ENCODE measurements at places on chromosomes 12 and 14.

DNA sequence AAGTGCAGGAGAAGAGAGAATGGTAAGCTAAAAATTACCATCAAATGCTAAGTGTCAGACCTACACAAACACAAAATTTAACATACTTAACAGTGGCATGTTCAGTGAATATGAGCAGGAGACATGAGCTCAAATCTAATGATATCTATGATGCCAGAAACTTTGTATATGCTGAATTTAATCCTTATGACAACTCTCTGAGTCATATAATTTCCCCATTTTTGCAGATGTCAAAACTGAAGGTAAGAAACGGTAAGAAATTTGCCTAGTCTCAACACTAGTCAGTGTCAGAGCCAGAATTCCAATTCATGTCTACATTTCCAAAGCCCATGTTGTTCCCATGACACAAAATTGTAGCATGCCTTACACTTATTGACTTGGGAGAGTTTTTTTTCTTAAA, 375.8 kb downstream of the APAF1 start:
- no peak for DNase-seq

DNA sequence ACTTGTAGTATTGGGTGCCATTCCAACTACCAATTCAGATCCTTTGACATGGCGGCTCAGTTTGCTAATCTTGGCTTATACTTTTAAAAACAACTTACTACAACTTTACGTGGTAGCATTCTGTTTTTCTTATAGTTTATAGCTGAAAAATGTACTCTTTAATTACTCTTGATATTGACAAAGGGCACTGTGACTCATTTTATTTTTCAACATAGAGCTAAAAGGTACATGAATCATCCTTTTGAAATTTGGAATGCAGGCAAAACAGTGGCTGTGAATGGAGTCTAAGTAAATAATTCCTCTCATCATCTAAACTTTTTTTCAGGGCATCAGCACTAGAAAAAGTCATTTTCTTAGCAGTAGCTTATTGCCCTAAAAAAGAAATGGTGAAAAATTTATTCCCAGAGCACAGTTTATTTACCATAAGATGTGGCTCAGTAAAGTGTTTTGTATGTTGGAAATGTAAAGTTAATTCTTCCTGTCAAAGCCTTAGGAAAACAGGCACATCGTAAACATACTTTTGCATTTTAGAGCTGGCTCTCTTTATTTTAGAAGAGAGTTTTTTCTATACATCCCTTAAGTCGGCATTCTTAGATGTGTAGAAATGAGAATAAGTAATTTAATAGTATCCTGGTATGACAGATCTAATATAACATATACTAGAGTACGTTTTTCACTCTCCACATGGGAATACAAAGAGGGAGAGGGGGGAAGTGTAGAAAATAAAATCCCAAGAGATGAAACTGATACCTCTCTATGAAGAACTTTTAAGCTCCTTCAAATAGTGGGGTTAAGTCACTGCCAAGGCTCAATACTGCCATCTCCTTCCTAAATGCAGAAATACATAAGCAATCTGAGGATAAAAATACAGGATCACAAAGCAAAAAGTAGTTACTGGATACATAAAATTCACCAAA, 55.2 kb downstream of the SLC25A21 start:
- DNase-seq = no peak

GRCh38 chr12:112393328-112393727, 11.1 kb upstream of the HECTD4 start:
- DNase-seq = no peak

DNA sequence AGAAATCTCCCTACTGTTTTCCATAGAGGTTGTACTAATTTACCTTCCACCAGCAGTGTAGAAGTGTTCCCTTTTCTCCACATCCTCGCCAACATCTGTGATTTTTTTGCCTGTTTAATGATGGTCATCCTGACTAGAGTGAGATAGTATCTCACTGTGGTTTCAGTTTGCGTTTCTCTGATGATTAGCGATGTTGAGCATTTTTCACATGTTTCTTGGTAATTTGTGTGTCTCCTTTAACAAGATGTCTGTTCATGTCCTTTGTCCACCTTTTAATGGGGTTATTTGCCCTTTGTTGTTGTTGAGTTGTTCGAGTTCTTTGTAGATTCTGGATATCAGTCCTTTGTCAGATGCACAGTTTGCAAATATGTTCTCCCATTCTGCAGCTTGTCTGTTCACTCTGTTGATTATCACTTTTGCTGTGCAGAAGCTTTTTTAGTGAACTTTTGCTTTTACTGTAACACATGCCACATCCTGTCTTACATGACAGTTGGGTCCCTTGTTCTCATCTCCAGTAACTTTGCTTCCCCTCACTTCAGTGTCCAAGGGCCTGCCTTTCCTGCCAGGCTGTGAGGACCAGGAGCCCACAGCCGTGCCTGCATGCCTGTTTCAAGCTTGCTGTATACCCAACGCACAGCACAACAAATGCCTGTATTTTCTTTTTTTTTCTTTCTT, 64.9 kb downstream of the SPRING1 start:
- DNase-seq = no peak

- DNase-seq = no peak
Observed at GRCh38 chr12:96812153-96812552, 94.9 kb upstream of the NEDD1 start.

GRCh38 chr12:87618199-87618598, 411.0 kb downstream of the C12orf50 start:
- no peak for DNase-seq

- DNase-seq = no peak
Observed at GRCh38 chr14:67265131-67265530, 23.9 kb downstream of the PALS1 start.

DNA sequence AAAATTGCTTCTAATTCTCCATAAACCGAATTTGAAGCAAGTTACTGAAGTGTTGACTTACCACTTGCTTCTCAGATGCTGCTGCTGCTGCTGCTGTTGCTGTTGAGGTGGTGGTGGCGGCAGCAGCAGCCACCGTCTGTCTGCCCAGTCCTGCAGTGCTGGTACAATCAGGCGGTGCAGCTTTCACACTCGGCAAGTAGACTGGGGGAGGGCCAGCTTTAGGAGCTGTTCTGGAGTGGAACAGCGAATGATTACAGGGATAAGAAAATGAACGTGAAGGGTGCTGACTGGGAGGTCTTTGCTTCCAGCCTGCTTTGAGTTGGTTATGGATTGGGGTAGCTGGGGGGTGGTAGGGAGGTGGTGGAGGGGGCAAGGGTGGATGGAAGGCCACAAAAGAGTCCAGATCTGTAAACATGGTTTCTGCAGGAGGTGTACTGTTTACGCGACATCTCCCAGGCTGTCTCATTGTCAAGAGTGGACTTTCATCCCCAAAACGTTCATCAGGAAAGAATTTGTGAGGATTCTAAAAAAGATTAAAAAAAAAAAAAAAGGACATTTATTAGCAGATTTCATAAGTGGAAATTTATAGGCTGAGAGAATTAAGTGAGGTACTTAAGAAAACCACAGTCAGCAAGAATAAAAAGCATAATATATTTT, 38.8 kb downstream of the UBR7 start:
- DNase-seq = no peak

- DNase-seq = no peak
Observed at GRCh38 chr14:36478782-36479181, 41.2 kb downstream of the NKX2-1 start.

DNA sequence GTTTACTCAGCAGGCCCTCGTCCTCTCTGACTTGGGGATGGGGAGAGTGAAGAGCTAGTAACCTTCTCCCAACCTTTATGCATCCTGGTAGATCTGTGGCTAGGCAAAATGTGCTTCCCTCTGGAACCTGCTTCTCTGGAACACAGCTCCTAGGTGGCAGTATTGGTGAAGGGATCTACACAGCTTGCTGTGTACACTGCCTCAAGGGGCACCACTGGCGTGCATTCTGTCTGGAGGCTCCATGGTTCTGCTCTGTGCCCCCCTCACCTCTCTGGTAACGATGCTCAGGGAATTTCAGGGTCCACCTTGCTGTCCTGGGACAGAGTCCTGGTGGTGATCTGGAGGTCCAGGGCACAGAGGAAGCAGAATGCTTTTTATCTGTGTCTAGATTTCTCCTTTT, 43.5 kb upstream of the KCNA5 start:
- DNase-seq = no peak

DNA sequence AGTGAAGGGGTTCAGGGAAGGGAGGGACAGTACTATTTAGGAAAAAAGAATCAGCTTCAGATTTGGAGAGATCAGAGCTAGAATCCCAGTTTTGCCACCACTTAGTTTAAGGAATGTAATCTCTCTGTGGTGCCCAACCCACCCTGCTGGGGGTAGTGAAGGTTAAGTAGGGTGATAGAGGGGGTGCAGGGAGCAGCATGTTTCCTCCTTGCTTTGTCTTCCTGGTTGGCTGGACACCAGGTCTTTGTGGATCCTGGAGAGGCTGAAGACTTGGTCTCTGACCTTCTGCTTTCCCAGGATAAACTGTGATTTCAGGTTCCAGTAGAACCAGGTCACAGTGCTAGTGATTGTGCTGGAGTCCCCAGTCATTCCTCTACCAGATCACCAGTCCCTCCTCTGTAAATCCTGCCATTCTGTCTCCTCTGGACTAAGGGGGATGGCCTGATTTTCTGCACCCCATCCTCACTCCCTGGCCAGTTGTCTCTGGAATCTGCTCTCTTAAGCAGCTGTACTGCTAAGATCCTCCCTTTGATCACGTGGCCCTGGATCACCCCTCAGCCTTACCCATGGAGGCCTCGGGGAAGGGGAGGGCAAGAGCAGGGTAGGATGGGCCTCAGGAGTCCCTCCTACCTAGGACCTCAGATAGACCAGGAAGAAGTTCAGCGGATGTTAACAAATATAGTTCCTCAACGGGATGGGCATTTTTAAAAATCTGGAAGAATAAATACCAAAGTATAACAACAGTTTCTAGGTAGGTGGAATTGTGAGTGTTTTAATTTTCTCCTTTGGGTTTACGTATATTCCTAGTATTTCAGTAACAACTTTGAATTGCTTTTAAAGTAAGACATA, 3.1 kb downstream of the MAP3K12 start:
- peak; percentile 77 for DNase-seq

DNA sequence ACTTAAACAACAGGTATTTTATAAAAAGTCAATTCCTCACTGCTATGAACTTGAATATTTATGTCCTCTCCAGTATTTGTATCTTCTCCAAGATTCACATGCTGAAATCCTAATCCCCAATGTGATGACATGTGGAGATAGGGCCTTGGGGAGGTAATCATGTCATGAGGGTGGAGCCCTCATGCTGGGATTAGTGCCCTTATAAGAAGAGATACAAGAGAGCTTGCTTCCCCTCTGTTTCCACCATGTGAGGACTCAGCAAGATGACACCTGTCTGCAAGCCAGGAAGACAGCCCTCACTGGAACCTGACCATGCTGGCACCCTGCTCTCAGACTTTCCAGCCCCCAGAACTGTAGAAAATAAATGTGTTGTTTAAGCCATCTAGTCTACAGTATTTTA, 36.2 kb downstream of the OSBPL8 start:
- no peak for DNase-seq

GRCh38 chr12:126883697-126884096, 1383.3 kb upstream of the TMEM132C start:
- DNase-seq = no peak

DNA sequence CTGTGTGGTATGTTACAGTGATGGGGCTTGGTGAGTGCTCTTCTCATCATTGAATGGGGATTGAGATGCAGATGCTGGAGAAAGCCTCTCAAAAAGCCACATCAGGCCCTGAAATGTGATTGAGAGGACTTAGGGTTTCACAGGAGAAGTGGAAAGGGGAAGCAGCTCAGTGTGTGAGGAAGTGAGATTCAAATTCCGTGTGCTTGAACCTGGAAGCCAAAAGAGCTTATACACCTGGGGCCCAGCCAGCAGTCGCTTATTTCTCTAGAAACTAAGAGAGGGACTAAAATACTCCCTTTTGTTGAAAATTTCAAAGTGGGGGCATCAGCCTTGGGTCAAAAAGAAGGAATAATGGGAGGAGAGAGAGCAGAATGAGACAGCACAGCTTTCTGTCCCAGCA, 39.1 kb upstream of the GZMB start:
- DNase-seq = no peak

- DNase-seq = no peak
Observed at GRCh38 chr12:123061441-123062205, 81.1 kb downstream of the ARL6IP4 start.

GRCh38 chr12:12010277-12011039, 60.3 kb upstream of the BCL2L14 start:
- no peak for DNase-seq

DNA sequence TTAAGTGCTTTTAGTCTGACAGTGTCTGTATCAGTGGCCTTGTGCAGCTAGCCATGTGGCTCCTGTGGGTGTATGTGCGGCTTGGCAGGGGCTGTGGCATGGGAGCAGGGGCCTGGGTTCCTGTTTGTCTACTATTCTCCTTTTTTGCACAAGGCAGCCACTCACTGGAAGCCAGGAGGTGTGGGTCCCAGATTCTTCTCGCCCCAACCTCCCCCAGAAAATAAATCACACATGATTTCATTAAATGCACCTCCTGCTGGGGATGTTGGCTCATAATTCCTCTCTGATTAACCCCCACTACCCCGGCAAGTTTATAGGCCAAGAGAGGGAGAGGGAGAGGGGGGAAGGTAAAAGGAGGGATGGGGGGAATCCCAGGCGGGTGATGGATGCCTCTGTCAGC, 17.6 kb downstream of the CALCOCO1 start:
- DNase-seq = no peak

- DNase-seq = no peak
Observed at GRCh38 chr12:43516045-43516444, 36.0 kb downstream of the ADAMTS20 start.

- no peak for DNase-seq
Observed at GRCh38 chr12:28652239-28652638, 462.0 kb downstream of the CCDC91 start.

GRCh38 chr14:48582938-48583337, 907.5 kb upstream of the MDGA2 start:
- DNase-seq = no peak

DNA sequence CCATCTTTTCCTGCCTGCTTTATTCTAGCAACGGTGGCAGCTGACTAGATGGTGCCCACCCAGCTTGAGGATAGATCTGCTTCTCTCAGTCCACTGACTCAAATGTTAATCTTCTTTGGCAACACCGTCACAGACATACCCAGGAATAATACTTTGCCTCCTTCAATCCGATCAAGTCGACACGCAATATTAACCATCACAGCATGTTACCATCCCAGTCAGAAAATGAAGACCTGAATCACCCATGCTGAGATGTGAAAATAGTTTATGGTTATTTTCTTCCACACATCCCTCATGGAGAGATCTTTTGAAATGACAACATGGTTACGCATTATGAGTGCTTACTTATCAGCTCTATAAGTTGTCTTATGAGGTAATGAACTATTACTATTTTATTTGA, 392.8 kb downstream of the SEC23A start:
- DNase-seq = no peak

DNA sequence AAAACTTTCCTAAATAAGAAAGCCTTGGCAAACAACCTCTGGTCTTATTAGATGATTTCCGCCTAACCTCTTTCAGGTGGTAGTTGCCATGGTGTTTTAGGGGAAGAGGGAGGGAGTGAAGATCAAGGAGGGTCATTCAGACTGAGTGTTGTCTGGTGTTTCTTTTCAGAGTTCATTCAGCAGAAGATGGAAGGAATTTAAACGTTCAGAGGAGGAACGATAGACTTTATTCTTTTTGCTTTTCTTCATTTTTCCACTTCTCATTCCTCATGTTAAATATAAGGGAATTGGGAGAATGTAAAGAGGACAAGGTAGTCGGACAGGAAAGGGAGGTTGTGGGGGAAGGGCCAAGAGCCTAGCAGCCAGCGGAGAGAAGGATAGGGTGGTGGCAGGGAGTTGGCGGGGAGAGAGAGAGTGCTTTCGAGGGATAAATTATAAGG, 17.4 kb upstream of the SALL2 start:
- no peak for DNase-seq
